ENCODE measurements at places on chromosomes 12 and 14. TPM values are rescaled to one million over a fixed set of nuclear protein-coding genes. Genes with fewer than 3 reads are reported as not detected.

The IFT43 gene
- total RNA-seq = 32.6 TPM

The SERPINA12 gene
- not detected for total RNA-seq

The KCNH5 gene
- not detected for total RNA-seq

The MIP gene
- not detected for total RNA-seq

Data from osteoblast (primary cell).